CD4-positive, alpha-beta memory T cell (primary cell): ENCODE measurements at places on chromosomes 6 and 20.

- no peak for DNase-seq
Observed at GRCh38 chr6:16354692-16355091, 116.3 kb downstream of the GMPR start.

GRCh38 chr6:21284706-21285105 lies 308.8 kb upstream of the SOX4 start:
- DNase-seq: no peak

GRCh38 chr6:150937132-150937906 lies 71.8 kb downstream of the MTHFD1L start:
- no peak for DNase-seq

- DNase-seq: no peak
Observed at GRCh38 chr6:152605941-152606340, 31.2 kb downstream of the SYNE1 start.

GRCh38 chr20:34888468-34888867 lies 12.1 kb downstream of the ACSS2 start:
- DNase-seq: no peak

DNA sequence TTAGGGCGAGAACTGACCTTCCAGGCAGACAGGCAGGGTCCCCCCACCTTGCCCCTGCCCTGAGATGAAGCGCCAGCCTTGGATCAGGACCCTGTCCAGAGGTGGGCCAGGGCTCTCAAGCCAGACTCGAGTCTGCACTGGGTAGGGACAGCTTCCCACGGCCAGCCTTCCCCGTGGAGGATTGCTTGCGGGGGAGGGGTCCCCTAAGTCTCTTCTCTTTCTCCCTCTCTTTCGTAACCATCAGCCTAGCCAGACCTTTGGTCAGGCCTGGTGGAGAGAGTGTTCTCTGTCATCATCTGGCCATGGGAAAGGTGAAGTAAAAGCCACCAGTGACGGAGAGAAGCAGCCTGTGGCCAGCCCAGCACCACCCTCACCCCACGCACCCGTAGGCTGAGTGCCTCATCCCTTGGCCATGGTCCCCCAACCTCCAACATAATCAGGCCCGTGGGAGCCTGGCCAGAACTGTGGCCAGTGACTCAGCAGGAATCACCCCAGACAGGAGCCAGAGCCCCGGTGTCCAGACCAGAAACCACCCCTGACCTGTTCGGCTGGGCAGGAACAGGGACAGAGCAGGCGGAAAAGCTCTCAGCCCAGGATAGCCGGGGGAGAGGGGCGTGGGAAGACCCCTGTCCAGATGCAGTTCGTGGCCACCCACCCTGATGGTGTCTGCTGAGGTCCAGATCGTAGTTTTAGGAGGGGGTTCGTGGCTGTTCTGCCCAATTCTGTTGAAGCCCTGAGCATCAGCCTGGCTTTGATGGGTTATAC lies 47.1 kb downstream of the SNAI1 start:
- no peak for DNase-seq

GRCh38 chr6:11094941-11095340 lies 1.3 kb downstream of the SMIM13 start:
- DNase-seq: no peak

DNA sequence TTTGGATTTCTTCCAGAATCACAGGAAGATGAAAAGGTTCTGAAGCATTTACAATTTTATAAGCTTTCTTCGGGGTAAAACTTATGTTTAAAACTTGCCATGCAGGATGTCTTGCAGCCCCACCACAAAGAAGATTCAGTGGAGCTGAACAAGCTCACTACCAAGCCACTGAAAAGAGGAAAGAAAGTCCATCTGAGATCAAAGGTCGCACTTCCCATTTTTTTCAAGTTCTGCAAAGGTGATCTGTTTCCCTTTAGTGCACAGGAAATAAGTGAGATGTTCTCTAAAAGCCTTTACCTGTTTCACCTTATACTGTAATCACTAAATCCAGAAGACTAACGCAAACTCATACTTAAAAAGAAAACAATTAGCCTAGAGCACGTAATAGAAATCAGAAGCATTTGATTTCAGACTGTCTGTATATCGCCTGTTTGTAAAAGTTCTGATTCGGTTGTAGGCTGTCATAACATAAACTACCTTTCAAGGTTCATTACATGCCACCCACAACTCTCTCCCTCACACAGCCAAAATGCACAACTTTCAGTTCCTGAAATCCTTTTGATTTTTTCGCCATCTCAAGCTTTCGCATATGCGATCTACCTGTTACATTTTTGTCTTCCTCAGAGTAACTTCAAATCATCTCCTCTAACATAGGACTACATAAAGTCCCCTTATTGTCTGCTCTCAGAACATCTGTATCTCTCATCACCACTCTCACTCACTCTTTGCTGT lies 1.8 kb downstream of the ECHDC1 start:
- DNase-seq: no peak

GRCh38 chr6:2244261-2245102 lies 923 bp downstream of the GMDS start:
- no peak for DNase-seq

DNA sequence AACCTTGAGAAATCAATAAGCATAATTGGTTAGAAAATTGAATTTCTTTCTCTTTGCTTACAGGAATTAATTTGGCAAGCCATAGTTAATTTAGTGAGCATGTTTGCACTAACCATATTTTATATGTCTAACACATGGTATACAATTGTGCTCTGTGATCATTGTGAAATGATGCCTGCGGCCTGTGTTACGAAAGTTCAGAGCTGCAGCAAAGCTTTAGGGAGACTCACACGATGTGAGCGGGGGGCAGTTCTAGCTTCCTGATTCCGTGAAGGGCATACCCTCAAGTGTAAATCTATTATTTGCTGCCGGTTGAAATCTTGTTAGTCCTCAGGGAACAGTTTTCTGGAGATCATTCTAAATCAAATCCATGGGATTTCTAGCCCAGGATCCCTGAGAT lies 25.5 kb upstream of the ADTRP start:
- no peak for DNase-seq
